Brain (organoid and tissue), 16 donors: ENCODE measurements at places on chromosomes 7 and 10.

DNA sequence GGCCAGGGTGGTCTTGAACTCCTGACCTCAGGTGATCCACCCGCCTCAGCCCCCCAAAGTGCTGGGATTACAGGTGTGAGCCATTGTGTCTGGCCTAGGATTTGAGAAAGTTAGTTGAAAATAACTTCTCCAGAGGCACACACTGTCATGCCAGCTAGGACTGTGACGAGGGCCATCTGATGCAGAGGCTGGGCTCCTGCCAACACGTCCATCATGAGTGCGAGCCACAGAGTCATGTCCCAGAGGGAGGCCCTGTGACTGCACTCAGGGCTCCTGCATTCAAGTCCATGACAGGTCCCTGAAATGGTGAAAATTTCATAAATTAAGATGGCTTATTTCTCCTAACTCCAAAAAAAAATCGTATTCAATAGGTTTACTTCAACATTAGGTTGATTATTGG lies 17.1 kb downstream of the C10orf120 start:
- no peak for DNase-seq

GRCh38 chr10:83819609-83820008 lies 319.7 kb upstream of the GHITM start:
- DNase-seq, result no peak

GRCh38 chr7:22577470-22578001 lies 77.5 kb upstream of the STEAP1B start:
- no peak for DNase-seq

- no peak for DNase-seq
Measured at GRCh38 chr7:50145226-50145625, 52.2 kb upstream of the ZPBP start.

GRCh38 chr7:29812185-29812876 lies 6.0 kb downstream of the WIPF3 start:
- DNase-seq, result no peak
